ENCODE measurements at places on chromosomes 6 and 20.
A peak's percentile ranks its signal among the peaks of the same experiment; 100 is the strongest.

DNA sequence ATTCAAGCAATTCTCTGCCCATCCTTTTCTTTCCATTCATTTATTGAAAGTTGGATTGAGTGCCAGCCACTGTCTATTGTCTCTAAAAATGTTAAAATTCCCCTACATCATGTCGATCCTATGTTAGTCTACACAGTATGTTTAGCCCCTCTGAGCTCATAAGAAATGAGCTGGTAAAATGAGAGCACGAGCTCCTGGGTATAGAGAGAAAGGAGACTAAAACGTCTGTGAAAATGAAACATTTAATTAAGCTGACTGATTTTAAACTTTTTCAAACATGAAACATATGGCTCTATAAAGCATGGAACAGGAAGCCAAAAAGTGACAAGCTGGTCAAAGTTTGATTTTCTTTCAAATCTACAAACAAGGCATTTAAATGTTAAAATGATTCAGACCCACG lies 104.0 kb upstream of the ASF1A start:
- no peak for DNase-seq

DNA sequence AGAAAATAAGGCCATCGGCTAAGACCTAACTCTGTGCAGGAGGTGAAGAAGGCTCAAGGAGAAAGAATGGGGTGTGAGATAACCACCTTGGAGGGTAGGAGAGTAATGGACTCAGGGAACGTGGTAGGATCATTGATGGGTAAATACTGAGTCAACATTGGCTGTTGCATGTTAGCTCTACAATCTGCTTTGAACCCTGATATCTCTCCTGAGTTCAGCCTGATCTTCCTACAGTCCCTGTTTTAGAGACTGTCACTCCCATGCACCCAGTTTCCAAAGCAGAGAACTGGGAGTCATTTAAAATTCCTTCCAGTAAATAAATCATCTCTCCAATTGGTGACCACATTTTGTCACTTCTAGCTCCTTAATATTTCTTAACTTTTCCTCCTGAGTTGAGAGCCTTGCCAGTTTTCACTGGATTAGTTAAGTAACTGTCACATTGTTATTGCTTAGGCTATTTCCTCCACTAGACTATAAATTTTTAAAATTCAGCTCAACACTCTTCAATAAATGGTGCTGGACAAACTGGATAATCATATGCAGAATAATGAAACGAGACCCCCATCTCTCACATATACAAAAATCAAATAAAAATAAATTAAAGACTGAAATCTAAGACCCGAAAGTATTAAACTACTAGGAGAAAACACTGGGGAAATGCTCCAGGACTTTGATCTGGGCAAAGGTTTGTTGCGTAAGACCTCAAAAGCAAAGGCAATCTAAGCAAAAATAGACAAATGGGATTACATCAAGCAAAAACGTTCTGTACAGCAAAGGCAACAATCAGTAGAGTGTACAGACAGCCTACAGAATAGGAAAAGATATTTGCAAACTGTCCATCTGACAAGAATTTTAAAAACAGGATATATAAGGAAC lies 138.9 kb upstream of the TMEM170B start:
- no peak for DNase-seq

DNA sequence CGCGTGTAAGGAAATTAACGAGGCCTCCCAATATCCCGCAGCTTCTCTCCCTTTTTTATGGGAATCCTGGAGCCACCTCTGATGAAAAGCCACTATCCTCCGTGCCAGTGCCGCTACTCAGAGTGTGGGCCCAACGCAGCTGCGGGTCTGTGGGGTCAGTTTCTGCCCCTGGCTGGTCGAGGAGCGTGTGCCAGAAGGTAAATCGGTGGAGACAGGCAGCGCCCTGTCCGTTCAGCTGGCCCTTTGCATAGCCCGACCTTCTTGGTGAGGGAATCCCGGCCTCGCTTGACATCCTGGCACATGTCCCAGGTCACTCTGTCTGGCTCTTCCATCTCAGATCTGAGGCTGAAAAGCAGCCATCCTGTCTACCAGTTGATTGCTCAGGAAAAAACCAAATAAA lies 4.6 kb downstream of the THBS2 start:
- DNase-seq: no peak

DNA sequence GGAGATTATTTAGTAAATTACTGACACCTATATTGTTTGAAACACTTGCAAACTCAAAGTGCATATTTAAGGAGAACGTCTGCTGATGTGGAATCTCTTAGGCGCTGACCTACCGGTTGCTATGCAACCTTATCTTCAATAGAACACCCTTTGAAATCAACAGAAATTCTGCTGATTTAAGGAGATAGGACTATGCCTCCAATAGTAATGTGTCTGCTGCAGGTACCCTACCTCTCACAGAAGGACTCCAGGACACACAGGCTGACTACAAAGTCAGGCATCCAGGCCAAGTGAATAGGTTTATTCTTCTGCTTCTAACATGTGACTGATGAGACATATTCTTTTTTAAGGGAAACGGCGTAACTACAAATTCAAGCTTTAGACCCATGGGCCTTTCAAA lies 311.7 kb downstream of the CBLN4 start:
- no peak for DNase-seq

GRCh38 chr6:144364208-144364720 lies 79.1 kb downstream of the UTRN start:
- no peak for DNase-seq

DNA sequence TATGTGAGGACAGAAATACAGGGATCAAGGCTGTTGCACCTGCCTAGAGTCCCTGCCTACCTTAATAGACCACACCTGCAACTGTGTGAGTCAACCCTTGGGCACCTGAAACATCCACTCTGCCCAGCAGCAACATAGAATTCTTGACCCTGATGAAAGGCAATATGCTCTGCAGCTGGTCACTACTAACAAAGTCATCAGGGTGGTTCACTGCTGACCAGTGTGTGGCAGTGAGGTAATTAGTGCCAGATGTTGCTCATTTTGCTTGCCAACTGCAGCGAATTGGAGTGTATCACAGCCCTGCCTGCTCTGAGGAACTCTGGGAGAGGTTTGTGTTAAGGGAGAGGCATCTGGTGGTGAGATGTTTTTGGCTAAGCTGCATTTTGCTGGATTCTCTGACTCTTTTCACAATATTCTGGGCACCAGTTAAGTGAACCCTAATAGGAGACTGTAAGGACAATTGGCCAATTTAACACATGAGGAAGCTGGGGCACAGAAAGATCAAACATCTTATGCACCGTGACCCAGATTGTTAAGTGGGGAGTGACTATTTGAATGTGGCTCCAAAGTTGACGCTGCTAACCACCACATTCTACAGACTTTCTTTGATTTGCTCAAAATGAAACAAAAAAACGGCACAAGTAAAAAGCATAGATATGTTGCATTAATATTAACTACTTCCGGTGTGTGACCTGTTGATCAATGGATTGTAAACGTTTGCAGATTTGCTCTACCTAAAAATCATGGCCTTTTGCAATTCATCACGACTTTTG lies 61.9 kb upstream of the OPRM1 start:
- DNase-seq: no peak

DNA sequence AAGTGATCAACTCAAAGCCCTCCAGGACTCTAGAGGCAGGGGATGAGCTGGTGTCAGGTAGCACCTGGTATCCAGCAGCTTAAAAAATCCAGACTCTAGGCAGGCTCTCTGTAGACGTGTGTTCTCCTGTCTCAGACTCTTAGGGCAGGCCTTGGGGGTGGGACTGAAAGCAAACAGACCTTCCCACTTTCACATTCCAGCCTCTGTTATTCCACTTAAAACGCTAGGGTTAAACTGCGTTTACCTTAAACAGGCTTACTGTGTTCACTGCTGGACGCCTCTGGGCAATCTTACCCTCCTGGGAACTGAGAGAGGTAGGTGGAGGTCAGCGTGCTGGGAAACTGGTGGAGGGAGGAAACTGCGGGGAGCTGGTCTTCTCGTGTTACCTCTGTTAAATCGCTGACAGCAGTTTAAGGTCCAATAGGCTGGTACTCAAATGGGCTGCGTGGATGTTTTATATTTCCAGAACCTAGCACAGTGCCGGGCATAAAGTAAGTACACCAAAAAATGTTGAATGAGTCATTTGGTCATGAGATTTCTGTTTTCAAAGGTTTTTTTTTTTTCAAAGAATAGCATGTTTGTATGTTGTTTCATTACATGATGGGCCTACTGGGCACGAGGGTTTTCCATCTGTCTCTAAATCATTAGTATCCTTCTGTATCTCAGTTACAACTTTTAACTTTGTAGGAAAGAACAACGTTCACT lies at the start of gene GCNT2:
Gene GCNT2, plus strand, starts transcription at position 248 of the 705 bp plus-strand sequence. CDS start 7,561 bp downstream, outside the sequence.
- no peak for DNase-seq

DNA sequence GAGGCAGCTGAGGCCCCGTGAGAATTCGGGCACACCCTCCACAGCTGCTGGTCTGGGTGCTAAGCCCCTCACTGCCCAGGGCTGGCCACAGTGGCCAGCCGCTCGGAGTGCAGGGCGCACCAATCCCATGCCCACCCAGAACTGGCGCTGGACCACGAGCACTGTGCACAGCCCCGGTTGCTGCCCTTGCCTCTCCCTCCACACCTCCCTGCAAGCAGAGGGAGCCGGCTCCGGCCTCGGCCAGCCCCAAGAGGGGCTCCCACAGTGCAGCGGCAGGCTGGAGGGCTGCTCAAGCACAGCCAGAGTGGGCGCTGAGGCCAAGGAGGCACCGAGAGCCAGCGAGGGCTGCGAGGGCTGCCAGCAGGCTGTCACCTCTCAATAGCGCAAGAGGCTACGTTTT lies 35.0 kb downstream of the CGA start:
- DNase-seq: no peak

GRCh38 chr20:47319517-47320252 lies 36.8 kb downstream of the ZMYND8 start:
- no peak for DNase-seq

DNA sequence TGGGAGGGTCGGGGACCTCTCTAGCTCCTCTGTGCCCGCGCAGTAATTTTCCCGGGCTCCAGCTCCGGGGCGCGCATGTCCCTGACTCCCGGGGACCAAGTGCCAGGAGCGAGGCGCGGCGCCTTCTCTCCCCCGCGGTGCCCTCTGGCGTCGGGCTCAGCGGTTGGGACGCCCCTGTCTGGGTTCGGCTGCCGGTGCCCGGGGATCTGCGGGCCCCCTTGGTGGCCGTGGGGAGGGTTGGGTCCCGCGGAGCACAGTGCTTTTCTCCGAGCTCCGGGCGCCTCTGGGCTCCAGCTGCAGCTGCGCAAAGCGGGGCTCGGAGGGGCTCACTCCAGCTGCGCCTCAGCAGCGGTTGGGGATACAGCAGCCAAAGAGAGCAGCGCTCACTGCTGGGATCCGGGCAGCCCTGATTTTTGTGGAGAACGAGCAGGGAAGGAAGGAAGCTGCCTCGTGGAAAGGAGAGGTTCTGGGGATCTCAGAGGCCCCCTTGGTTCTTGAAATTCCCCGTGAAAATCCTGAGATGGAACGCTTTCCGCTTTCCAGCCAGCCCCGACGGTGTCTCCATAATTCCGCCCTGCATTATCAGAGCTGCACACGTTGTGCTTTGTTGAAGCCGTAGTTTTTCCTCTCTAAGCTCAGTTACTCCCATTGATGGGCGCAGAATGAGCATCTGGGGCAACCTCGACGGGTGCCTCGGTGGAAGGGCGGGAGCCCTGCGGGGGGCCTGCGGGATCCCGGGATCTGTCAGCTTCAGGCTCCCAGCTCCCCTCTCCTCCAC lies 861 bp downstream of the PPP1R14C start:
- peak; percentile 50 for DNase-seq

GRCh38 chr6:138806889-138807288 lies 11.0 kb downstream of the ECT2L start:
- no peak for DNase-seq

DNA sequence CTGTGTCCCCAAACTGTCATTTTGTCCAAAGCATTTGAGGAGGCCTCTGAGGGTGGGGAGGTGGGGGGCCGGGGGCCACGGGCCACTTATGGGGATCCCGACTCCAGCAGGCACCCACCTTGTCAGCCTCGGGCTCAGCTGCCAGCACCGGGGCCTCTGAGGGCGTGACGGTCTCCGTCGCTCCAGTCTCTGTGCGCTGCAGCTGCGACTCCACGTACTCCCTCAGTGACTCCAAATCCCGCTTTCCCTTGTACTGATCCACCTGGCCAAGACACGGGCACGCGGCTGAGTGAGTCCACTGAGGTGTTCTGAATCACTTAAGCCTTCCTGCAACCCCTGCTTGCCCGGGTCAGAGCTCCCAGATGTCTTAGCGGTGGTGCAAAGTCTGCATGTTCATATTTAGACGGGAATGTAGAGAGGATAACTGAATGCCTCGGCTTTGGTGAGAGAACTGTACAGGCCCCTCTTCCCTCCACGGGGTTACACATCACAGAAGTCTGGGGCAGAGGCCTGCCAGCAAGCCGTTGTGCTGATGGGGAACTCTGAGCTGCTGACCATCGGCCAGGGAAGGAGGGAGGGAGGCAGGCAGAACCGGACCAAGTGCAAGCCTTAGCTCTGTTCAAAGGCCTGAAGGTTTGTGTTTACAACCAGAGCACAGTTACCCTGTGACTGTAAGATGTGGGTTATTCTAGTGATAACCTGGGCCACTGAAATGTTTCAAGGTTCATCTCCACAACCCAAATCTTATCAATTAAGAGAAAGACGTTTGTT lies 21.8 kb downstream of the TXNDC5 start:
- DNase-seq: no peak

GRCh38 chr6:44674226-44675155 lies 287.0 kb downstream of the CDC5L start:
- no peak for DNase-seq

- no peak for DNase-seq
These were observed 72.1 kb downstream of the GFOD1 start for GRCh38 chr6:13415283-13415682.

GRCh38 chr20:3933218-3933617 lies 44.0 kb downstream of the PANK2 start:
- DNase-seq: no peak

DNA sequence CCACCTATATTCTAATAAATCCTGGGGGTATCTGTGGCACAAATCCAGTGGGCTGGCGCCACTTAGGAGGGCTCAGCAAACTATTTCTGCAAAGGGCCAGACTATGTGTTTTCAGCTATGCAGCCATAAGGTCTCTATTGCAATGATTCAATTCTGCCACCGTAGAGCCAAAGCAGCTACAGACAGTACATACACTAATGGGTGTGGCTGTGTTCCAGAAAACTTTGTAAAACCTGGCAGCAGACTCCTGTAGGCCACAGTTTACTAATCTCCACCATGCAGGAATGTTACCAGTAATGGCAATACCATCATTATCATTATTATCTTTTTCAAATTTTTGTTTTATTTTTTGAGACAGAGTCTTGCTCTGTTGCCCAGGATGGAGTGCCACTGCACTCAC lies 65.7 kb downstream of the SULF2 start:
- no peak for DNase-seq

GRCh38 chr6:35370785-35371493 lies 28.6 kb downstream of the PPARD start:
- DNase-seq: no peak

DNA sequence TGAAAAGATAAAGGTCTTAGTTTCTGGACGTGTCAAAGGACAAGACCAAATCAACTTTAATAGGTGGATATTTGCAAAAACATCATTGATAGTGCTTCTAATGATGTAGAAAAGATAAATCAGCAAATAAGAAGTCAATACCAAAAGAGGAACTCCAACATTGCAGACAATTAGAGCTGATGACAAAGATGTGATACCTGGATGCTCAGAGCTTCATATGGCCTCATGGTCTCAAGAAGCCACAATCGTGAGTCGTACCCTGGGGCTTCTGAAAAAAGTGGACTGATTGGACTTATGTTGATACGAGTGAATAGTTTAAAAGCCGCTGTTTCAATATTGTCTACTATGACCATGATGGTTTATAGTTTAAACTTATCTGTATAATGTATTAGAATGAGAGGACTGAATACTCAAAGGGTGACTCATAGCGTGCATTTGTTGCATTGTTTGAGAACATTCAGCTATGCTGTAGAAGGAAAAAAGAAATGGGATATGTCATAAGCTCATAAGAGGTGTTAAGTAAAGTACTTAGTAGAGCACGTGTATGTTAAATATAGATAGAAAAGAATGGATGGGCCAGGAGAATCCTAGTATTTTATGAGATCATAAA lies 54.6 kb upstream of the RIPOR2 start:
- no peak for DNase-seq

Measured in K562 (cell line).